ENCODE measurements at places on chromosomes 2 and 18.

DNA sequence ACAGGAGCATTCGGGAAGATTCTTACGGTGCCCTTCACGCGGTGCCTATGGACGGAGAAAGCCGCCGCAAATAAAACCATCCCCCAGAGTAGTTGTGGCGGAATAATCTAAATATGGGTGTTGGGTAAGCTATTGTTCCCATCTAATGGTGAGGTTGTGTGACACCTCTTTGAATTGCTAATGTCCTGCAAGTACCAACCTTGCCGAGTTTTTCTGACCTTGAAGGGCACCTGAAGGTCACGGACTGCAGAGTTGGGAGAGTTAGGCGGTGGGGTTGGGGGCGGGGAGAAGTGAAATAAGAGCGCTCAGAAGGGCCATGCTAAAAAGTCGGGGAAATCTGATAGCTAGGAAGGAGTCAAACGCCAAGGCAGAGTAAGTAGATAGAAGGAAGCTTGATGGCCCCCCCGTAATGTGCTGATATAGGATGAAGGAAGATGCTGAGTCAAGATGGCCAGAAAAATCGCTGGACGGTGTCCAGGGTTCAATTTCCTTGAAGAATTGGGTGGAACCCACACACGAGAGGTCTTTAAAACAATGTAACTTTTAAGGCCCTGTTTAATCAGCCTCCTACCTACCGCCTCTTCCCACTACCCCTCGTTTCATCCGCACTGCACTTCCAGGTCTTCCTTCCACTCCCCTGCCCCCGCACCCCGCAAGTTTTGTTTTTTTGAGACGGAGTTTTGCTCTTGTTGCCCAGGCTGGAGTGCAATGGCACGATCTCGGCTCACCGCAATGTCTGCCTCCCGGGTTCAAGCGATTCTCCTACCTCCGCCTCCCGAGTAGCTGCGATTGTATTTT is 600 bp downstream of the KATNAL2 start:
- no peak for DNase-seq

GRCh38 chr2:59073286-59073685 is 832.2 kb upstream of the FANCL start:
- no peak for DNase-seq

DNA sequence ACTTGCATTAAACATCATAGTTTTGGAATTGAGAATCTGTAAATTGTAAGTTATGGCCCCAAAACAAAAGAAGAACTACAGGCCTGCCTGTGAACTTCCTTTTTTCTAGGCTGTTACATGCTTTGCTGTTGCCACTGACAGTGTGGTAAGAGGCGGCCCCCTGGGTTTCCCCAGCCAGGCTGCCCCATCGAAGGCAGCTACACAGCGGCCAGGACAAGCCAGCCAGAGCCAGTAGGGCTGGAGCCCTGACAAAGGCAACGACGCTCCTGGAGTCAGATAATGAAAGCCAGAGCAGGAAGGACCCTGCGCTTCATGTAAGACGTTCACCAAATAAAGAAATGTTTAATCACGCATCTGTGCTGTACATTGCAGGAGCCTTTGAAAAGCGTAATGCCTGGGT is 55.0 kb downstream of the ANKRD44 start:
- peak; percentile 45 for DNase-seq

DNA sequence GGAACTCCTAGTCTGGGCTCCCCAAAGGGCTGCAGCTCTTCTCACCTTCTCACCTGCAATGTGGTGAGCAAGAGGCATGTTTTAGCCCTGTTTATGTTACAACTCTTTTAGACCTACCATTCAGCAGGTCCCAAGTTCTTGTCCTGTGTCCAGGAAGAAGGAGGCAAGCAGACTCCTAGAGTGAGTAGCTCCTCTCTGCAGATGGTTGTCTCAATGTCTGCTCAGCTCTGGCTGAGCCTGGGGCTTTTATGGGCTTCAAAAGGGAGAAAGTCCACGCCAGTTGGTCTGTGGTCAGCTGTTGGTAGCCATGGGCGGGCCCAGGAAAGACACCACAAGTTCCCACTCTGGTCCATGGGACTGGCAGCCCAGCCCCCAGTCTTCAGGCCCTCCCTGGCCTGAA is 148.1 kb upstream of the HS6ST1 start:
- DNase-seq: no peak

DNA sequence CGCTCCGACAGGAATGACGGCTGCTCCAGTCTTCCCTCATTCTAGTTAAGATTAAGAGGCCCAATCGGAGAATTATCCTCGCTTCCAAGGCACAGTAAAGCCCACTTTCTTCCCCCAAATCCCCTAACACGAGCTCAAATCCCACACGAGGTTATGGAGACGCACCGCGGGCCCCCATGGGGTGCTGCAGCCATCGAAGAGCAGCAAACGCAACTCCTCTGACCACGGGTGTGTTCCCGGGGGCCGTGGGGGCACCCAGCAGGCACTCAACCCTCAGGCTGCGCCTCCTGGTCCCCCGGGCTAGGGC is 446 bp downstream of the COPS9 start:
- DNase-seq: no peak

DNA sequence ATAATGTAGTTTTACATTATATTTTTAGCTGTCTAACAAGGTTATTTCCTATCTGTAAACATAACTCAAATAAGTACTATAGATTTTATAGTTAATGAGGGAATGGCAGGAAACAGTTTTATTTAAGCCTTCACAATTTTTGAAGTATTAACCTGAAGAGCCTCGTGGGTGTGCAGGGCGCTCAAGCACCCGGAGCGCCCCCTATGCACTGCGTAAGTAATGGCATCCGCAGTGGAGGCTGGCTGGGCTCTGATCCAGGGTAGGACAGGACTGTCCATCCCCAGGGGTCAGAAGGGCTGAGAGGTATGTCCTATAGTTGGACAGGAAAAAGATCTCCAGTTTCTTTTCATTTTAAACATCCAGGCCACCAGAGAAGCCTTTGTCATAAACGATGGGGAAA is 8.2 kb upstream of the GBX2 start:
- DNase-seq: no peak

DNA sequence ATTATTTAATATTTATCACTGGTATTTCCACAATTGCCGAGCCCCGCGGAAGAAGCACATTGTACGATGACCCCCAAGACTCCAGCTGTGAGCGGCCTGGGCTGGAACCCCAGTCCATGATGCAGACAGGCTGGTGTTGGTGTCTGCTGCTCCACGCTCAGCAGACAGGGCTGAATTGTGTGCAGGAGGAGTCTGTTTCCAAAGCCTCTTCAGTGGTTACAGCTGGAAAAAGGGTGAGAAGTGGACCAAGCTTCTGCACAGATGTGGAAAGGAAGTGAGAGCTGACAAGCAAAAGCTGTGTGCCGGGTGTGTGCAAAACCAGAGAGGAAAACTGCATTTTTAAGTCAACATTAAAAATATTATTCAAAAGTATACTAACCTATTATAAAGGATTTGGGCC is 500.4 kb downstream of the GALR1 start:
- DNase-seq: no peak

- DNase-seq: no peak
Observed at GRCh38 chr2:10900216-10901109, 11.3 kb upstream of the KCNF1 start.

DNA sequence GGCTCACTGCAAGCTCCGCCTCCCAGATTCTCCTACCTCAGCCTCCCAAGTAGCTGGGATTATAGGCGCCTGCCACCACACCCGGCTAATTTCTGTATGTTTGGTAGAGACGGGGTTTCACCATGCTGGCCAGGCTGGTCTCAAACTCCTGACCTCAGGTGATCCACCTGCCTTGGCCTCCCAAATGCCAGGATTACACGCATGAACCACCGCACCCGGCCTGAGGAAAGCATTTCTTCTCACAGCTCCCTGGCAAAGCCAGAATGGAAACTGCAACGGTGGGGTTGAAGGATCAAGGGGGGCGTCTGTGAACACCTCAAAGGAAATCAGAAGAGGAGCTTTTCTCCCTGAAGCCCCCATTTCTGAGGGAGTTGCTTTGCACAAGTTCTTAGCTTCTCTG is 11.2 kb upstream of the TEX51 start:
- DNase-seq: no peak

GRCh38 chr18:23635283-23636070 is 27.2 kb downstream of the ANKRD29 start:
- DNase-seq: no peak

- no peak for DNase-seq
Observed at GRCh38 chr2:182924306-182924705, 57.9 kb upstream of the FRZB start.

DNA sequence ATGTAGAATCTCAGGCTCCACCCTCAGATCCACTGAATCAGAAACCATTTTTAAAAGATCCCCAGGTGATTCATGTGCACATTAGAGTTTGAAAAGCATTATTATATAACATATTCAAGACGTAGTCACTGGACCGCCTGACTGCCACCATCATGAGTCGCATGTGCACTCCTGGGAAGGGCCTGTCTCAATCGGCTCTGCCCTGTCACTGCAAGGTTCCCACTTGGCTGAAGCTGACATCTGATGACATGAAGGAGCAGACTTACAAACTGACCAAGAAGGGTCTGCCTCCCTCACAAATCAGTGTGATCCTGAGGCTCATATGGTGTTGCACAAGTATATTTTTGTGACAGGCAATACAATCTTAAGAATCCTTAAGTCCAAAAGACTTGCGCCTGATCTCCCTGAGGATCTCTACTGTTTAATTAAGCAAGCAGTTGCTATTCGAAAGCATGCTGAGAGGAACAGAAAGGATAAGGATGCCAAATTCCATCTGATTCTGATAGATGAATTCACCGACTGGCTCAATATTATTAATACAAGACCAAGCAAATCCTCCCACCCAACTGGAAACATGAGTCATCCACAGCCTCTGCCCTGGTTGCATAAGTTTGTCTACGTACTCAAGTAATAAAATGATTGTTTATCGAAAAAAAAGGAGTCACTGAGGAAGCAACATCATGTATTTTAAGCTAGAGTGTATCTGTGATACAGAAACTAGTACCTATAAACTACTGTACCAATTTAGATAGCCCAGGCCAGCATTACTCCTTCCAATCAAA is 26.2 kb downstream of the ATAD2B start:
- no peak for DNase-seq

GRCh38 chr2:36801088-36801487 is 104.6 kb downstream of the VIT start:
- no peak for DNase-seq

GRCh38 chr2:68426848-68427579 is 40.1 kb downstream of the FBXO48 start:
- DNase-seq: no peak

DNA sequence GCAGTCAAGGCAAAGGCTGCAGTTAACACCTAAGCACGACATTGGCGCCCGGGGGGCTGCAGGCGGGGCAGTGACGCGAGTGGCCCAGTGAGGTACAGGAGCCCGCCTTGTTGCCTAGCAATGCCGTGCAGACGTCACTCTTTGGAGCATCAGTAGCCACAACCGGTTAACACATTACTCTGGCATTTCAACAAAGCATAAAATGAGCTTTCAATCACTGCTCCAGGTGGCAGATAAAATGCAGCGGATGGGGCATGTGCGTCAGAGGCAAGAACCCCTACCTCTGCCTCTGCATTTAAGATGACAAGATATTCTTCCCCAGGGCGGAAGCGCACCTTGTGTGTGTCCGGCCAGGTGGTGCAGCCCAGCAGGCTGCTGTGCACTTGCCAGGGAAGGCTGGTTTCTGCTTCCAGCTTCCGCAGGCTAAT is 139.4 kb downstream of the MTCL1 start:
- no peak for DNase-seq

GRCh38 chr2:102052365-102052764 is 60.6 kb downstream of the IL1R2 start:
- no peak for DNase-seq

DNA sequence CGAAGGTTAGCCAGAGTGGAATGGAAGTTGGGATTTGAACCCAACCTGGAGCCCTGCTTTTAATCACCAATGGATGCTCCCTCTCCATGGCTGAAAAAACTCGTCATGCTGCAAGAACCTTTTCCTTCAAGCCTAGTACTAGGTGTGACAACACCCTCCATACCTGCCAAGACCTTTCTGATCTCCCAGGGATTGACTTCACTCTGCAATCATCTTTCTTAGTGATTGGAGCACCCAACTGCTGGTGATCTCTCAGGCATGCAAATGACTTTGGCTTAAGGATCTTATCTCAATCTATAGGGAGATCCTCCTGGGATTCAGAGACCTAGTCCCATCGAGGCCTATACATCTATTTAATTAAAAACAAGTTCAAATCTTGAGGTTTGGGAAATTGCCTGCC is 23.5 kb upstream of the ITGB6 start:
- no peak for DNase-seq

GRCh38 chr2:208074610-208075356 is 49.5 kb upstream of the PLEKHM3 start:
- DNase-seq: no peak

DNA sequence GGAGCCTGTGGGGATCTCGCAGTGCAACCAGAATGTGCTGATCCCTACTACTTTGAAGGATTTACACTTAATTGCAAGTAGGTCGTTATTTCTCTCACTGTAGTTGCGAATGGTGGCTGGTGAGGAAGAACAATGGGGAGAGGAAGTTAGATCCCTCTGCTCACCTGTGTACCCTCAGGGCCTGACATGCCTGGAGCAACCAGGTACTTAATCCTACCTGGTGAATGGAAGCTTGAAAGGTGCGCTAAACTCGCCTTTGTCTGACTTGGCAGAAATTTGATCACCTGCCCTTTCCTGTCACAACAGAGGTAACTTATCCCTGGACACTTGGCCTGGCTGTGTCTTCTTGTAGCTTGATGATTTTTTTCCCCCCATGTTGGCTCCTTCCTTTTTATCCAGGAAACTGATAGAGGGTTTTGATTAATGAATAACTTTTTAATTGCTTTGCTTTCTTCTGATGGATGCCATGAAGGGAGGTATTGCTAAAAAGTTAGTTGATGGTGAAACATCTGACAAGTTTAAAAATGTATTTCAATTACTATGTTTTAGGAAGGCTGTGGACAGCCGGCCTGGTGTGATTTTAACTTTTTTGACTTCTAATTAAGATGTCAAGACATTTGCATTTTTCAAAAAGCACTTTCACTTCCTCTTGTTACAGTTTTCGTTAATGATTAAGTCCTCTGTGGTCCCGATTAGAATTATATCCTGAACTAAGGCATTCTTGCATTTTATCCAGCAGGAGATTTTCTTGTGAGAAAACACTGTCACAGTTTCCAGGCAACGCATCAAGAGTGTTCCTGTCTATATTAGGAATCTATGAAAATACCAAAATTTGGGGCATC is 9.2 kb downstream of the SGPP2 start:
- DNase-seq: no peak

GRCh38 chr18:24176727-24177416 is 38.0 kb downstream of the CABYR start:
- DNase-seq: no peak

DNA sequence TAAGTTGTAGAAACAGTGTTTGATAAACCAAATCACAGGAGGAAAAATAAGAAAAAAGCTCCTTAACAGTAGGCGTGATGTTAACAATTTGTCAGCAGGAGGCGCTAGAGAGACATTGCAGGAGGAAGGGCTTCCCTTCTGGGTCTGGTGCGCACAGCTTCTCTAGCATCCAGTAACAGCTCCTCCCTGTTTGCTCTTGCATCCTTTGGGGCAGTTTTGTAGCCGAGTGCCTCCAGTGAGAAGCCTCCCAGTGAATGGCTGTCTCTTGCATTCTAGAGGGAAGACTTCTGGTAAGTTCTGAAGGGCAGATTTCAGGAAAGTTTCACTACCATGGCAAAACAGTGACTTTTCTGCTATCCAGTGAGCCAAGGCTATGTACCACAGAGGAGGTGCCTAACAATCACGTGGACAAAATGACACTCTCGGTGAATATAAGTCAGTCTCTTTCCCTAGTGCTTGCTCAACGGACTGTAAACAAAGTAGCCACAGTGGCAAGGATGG is 9.5 kb upstream of the ZNF396 start:
- no peak for DNase-seq

Measured in activated T-helper 1 cell treated with Interleukin-2 at 50 U/mL for 16 hours (primary cell).